CD4-positive, alpha-beta T cell (primary cell): ENCODE measurements at places on chromosomes 4 and X.

- no peak for DNase-seq
Measured at GRCh38 chr4:116603096-116603495, 482.3 kb downstream of the TRAM1L1 start.

DNA sequence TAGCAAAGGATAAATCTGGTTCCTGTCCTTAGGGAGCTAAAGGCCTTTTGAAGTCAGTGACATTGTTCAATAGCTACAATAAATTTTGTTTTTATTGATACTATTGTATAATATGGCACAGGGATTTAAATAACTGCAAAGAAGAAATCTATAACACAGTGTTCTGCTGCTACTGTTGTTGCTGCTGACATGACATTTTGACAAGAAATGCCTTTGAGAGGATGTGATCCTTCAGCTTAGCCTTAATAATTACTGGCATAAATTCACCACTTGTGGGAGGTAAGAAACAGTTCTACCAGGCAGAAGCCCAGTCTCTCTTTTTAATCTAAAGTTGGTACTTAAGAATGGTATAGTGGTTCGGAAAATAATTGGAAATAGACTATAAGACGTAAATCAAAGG is 4.1 kb downstream of the SULT1E1 start:
- no peak for DNase-seq

GRCh38 chrX:31747411-31747810 is 675.6 kb upstream of the FTHL17 start:
- DNase-seq: no peak

GRCh38 chr4:87399148-87399547 is 8.2 kb upstream of the HSD17B11 start:
- no peak for DNase-seq

DNA sequence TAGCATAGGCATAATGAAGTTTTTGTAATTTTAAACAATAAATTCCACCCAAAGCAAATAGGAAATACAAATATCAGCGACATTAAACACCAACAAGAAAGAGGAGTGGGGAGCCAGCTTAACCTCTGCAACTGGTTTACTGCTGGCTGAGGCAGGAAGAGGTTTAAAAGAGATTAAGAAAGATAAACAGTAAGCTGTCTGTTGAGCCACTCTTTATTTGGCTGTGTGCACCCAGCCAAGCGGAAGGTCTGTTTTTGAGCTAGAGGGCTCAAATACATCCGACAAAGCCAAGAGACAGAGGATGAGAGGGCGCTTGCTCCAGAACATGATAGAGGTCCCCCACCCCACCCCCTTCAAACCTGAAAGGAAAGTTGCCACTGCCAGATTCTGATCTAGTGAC is 191.4 kb downstream of the MGST2 start:
- DNase-seq: no peak

DNA sequence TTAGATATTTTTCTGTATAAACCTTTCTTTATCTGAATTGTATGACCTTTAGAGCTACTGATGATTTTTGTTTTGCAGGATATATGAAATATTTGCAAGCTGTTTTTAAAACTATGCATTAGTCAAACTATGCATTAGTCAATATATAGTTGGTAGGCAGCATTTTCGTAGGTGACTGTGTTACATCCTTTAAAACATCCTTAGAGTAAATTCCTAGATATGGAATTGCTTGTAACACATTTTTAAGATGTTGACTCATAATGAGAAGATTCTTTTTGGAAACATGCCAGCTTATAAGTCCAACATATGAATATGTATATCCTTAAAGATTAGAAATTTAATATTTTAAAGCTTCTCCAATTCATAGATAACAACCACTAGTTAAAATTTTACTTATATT is 1768.5 kb downstream of the PCDH7 start:
- DNase-seq: no peak

DNA sequence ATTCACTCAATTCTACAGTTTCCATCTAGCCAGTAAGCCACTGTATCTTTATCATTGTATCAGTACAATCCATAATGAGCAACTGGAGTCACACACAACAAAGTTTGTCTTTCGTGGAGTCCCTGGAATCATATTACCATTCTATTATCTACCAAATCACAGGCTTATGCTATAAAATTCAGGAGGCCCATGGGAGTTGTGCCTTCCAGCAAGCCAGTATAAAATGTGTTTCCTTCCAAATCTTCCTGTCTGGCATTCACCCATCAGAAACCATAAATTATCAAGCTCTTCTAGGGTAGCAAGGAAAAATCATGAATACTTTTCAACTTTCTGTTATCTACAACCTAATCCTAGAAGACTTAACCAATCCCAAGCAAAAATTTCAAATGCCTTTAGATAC is 1383.3 kb upstream of the PCDH7 start:
- no peak for DNase-seq

GRCh38 chrX:129759576-129760061 is 20.1 kb upstream of the SASH3 start:
- peak; percentile 31 for DNase-seq

DNA sequence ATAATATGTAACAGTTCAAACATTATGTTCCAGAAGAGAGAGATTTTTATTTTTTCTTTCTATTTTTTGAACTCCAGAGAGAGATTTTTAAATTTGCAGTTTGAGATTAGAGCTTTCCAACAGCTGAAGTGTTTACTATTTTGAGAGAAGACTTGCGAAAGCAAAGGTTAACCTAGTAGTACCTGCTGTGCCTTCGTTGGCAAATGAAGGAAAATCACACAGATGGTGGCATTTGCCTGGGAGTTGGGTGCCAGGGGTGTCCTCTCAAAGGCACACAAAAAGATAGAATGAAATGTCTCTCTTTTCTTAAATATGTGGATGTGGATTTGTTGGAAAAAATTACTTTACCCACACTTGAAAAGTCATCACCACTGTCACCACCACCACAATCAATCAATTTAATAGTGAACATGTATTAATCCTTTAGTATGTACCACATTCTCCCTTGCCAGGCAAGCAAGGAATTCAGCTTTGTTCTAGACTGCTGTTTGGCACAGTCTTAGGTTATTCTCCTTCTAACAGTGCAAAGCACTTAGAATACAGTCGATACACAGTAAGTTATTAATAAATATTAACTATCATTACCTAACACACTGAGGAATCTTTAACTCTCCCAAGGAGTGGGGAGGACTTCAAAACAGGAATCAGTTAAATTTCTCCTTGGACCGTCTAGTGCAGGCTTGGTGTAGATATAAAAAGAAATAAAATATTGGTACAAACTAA is 838.2 kb upstream of the FTHL17 start:
- no peak for DNase-seq

GRCh38 chr4:168619266-168619631 is 122.4 kb downstream of the PALLD start:
- no peak for DNase-seq
